ENCODE measurements at places on chromosomes 7 and 10.

GRCh38 chr7:54778696-54779540, 19.9 kb upstream of the SEC61G start:
- peak; percentile 7 for DNase-seq

- no peak for DNase-seq
These were observed at the start of gene CCDC136 for GRCh38 chr7:128791121-128791971. TSS of gene CCDC136 (plus strand) at chr7:128791968. CDS start at chr7:128792412, 444 bp downstream.

DNA sequence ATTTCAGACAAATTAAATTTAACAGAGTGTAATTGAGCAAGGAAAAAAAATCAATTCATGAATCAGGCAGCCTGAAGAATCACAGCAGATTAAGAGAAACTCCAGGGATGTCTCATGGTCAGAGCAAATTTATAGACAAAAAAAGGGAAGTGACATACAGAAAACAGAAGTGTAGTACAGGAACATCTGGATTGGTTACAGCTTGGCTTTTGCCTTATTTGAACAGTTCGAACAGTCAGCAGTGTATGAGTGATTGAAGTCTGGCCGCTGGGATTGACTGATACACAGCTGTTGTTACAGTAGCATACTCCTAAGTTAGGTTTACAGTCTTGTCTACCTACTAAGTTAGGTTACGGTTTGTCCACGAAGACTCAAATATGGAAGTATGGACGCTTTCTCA, 255.3 kb downstream of the HPSE2 start:
- DNase-seq = no peak

DNA sequence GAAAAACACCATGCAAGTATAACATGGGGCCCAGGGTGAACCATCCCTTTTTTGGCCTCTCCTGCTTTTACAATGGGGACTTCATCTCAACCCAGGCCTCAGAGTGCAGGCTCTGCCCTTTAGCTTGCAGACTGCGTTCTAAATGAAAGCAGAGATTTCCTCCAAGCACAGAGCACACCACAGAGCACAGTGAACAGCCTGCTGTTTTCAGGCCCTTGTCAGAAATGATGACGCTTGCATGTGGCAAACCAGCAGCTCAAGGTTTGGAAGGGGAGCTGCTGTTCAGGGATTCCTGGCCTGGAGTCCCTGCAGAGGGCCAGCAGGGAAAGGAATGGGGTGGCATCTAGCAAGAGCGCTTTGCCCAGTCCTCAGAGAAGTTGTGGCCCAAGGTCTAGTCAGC, 167.3 kb upstream of the CDCA7L start:
- no peak for DNase-seq

DNA sequence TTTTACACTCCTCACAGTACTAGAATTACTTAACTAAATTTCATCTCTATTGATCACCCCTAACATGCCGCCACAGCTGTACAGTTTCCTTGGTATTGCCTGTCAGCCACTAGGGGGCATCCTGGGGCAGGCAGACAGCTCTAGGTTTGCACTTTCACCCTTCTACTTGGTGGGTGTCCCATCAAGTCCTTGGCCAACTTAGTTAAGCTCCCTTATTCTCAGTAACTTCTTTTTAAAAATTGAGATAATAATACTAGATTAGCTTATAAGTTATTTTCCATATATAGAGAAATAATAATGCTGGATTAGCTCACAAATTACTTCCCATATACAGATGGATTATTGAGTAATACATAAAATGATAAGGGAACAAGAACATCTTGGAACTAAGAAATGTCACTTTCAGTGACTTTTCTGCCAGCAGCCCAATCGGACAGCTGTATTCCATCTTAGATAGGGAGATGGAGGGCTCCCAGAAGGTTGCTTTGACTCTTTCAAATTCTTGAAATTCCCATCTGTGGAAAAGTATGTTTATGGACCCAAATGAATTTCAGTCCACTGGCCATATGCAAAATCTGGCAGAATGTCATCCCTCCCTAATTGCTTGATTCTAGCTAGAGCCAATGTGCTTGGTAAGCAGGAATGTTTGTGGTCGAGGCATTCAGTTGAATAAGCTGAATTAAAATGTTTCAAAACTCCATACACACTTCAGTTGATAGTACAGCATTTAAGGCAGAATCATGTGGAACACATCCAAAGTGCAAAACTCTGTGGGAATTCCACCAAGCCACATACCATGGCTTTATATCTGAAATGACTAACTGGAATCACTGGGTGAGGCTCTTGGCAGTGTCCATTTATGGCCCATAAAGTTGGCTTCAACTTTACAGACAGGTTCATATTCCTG, 309.7 kb downstream of the CSTF2T start:
- DNase-seq = peak; percentile 5

DNA sequence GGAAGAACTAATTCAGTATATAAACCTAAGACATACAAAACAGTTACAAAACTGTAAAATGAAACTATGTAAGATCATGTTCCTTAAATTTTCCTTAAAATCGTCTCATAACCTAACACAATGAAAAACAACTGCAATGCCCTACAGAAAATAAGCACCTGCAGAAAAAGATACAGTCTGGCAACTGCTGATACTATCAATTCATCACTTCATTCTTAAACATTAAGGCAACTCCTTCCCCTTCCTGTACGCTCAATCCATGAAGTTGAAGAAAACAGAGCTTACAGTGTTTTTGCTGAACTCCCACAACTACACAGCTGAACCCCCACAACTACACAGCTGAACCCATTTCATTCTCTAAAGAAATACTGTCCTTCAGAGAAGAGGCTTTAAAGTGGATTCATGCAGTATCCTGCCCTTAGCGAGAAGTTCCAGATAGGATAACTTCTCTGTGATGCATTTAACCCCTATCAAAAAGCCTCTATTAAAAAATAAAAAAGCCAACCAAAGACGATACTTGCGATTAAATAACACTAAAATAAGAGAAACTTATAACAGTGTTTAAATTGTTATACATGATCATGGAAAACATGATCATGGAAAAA, 50.0 kb downstream of the JMJD1C start:
- DNase-seq = no peak

- DNase-seq = no peak
These were observed 98.2 kb upstream of the BMPER start for GRCh38 chr7:33807155-33807530.

GRCh38 chr7:30594048-30594539, 584 bp upstream of the GARS1 start:
- no peak for DNase-seq

DNA sequence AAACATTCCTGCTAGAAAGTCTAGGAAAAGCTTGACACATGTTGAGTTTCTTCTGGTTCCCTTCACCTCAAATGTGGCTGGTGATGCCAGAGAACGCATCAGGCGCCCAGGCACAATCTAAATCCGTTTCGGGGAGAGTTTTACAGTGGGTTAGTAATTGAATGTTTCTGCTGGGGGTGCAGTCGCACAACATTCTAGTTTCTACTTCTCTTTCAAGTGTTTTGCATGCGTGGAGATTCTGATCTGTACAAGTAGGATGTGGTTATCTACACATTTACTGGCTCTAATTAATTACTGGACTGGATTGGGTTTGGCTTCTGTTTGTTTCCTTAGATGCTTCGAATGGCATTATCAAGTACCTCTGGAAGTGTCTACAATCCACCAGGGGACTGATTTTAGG, 173.8 kb downstream of the TMEM26 start:
- DNase-seq = no peak

DNA sequence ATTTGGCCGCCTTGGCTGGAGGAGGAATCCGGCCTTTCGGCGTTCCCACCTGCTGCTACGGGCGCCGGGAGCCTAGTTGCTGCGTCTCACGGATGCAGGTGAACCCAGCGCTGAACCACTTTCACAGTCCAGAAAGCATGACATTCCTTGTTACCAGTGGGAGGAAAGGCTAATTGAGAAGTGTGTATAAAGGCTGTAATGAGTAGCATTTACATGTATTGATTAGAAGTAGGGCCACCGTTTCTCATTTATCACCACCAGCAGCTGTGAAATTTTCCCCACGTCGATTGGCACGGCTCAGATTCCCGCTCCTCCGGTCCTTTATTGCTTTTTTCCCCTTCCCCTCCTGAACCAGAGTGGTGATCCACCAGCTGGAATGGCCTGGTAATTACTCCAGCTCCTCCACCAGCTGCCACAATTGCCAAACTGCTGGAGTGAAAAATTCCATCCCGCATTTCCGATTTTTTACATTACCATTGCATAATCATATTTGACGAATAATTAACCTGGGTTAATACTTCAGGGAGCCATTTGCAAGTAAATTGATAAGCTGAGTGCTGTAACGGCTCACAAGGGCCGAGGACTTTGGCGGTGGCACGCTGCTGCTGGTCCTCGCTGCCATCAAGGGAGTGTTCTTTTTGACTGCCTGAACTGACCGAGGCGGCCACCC, 153.3 kb downstream of the POU6F2 start:
- peak; percentile 12 for DNase-seq

DNA sequence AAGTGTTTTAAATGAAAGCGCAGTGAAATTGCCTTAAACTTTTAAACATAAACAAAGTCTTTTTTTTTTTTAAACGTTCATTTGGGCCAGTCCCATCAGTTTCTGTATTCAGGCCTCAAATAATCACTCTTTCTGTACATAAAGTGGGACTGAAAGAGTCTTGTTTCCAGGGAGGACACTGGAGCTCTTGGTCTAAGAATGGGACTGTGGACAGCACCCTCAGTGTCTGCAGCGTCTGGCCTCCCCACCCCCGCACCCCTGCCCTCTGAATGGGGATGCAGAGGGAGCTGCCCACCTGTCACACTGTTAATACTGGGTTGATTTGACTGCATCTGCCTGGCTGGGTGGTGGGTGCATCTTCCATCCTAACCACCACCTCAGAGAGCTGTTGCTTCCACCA, 5.2 kb downstream of the ZNF365 start:
- DNase-seq = no peak

GRCh38 chr7:55235115-55235514, 130.0 kb upstream of the LANCL2 start:
- no peak for DNase-seq

GRCh38 chr7:92808635-92809034, 27.7 kb downstream of the CDK6 start:
- DNase-seq = no peak

- peak; percentile 19 for DNase-seq
These were observed 145.6 kb downstream of the PFKFB3 start for GRCh38 chr10:6348096-6348874.

- peak; percentile 89 for DNase-seq
These were observed 6.0 kb downstream of the CYREN start for GRCh38 chr7:135164357-135165061.

DNA sequence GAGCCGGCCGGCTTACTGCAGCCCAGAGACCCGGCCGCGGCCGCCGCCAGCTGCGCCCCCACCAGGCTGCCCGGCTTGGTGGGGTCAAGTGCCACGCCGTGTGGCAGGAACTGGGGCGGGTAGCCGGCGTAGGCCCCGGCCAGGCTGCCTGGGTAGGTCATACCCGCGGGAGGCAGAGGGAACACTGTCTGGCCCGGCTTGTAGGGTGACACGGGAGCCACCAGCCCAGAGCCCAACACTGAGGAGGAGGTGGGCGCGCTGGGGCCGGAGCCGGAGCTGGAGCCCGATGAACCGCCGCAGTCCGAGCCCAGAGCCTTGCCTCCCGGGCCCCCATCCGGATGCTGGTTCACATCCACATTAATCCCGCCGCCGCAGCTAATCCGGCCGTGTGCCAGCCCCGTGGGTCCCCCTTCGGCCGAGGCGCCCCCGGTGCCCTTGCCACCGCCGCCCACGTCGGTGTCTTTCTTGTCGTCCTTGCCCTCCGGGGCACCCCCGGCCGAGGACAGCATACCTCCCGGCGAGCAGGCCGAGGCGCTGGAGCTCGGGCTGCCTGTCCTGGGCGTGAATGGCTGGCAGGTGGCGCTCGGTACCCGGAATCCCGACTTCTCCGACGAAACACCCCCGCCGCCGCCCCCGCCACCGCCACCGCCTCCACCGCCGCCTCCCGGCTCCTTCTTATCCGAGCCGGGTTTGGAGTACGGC, 2.0 kb downstream of the ZNF503 start:
- DNase-seq = peak; percentile 46

GRCh38 chr7:157613575-157614322, 276.9 kb downstream of the DNAJB6 start:
- no peak for DNase-seq

GRCh38 chr7:16619979-16620408, 25.6 kb downstream of the ANKMY2 start:
- no peak for DNase-seq

DNA sequence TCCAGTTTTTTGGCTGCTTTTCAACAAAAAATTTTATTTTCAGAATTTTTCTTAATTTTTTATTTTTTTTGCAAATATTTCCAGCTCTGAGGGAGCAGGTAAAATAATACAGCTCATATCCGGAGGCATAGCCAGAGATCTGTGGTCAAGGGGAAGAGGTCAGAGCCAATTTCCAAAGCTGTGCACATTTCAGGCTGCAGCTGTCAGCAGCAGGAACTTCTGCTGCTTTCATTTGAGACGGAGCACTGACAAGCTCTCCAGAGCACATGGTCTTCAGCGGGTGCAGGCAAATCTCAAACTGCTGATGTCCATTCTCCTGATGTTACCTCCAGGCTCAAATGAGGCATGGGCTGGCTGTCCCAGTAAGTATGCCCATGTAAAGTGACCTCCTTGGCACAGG, 31.1 kb downstream of the SLC26A4 start:
- DNase-seq = no peak

- no peak for DNase-seq
These were observed 268.6 kb upstream of the TCERG1L start for GRCh38 chr10:131580076-131580652.

GRCh38 chr10:77862595-77862994, 64.0 kb downstream of the DLG5 start:
- peak; percentile 70 for DNase-seq

- DNase-seq = no peak
These were observed 306.0 kb upstream of the LRGUK start for GRCh38 chr7:133821171-133821570.
